ENCODE measurements at places on chromosomes 3 and 15.
A peak's percentile ranks its signal among the peaks of the same experiment; 100 is the strongest.

DNA sequence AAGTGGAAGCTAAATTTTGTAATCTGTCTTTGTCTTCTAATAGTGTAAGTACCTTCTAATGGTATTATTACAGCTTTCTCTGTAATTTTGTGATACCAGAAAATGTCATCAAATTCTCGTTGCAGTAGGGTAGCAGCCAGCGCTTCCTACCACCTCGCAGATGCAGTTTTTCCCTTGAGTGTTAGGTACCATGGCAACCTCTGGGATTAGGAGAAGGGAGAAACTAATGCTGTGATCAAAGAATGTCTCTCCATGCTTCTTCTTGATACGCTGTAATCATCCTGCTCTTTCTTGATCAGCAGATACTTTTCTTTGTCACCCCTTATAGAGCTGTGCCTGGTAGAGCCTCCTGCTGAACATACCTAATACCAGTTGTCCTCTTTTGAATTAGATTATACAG lies 27.7 kb downstream of the SRP14 start:
- DNase-seq = no peak

- DNase-seq = no peak
Observed at GRCh38 chr3:177778633-177779032, 581.4 kb upstream of the TBL1XR1 start.

DNA sequence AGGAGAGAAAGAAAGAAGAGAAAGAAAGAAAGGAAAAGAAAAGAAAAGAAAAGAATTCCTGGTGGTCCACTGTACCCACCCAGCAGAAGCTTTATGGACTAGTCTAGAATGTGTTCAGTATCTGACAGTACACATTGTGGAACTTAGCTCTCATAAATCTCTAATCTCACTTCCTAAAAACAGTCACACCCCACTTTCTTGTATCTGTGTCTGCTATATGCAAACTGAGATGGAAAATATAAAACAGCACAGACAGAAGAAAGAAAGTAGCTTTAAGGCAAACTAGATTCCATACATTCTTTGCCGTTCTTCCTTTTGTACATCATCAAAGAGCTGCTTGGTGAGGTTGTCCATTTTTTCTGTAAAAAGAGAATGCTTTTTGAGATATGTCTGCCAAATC lies 41.1 kb upstream of the GNB5 start:
- DNase-seq = no peak

DNA sequence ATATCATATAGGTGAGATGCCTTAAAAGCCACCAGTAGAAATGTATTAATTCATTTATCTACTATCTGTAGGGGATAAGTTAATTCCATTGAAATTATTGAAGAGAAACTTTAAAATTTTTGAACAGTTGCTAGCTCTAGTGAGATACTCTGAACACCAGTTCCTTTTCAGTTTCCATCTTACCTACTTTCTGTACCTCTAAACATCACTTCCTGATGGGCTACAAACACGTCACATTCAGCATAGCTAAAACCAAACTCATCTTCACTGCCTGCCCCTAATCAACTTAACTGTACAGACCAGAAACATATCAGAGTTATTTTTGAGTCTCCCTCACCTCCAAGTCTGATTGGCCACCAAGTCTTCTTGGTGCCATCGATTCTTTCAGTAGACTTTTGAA lies 88.9 kb downstream of the FEZF2 start:
- no peak for DNase-seq

- no peak for DNase-seq
Observed at GRCh38 chr3:162970292-162970691, 1473.7 kb downstream of the OTOL1 start.

DNA sequence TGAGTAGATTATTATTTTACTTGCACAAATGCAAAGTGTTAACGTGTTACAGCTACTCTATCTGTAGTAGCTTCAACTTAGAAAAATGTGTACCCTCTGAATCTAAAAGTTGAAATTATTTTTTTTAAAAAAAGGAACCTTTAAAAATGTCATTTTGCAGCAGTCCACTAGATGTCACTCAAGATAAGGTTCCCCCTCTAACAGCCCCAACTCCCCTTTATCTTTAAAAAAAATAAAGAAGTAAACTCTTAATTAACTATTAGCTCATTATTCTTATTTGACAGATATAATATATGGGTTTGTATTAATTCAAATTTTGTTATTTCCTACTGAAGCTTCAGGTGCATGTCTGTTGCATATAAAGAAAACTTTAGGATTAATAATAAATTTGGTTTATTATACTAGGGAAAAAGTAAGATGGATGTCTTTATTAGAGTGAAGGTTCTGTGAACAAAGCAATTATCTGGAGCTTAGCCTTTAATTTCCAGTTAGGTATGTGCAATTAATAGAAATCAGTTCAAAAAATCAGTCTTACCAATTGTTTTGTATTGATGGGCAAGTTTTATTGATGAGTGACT lies 288.5 kb downstream of the VGLL3 start:
- no peak for DNase-seq

GRCh38 chr3:125125821-125126245 lies 70.0 kb upstream of the HEG1 start:
- peak; percentile 58 for DNase-seq

DNA sequence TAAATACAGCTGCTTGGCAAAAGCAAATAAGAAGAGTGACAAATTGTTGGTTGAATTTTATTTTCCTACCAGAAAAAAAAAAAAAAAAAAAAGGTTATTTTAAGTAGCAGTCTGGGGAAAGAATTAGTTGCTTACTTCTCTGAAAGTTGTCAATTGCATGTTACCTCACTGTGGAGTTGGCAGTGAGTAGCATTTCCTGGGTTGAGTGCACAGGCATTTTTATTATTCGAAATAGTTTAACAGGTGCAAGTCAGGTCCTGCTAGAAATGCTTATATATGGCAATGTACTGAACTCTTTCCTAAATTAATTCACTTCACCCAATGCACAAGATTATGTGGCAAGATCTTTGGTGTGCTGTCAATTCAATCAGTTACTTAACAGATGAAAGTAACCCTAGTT lies 680.6 kb downstream of the EPHA3 start:
- DNase-seq = no peak

DNA sequence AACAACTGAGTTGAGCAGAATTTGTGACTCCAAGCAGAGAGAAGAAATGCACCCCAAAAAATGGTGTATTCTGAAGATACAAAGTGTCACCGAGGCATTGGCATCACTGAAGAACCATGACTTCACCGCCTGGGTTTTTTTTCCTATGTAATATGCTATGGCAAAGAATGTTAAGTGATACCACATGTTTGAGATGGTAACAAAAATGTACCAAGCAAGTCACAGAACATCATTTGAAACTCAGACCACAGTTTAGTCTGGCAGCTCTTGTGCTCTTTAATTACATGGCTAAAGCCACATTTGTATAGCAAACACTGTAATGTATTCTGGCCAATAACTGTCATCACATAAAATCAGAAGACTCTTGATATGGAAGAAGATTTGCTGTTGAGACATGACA lies 323.5 kb downstream of the ULK4 start:
- no peak for DNase-seq

DNA sequence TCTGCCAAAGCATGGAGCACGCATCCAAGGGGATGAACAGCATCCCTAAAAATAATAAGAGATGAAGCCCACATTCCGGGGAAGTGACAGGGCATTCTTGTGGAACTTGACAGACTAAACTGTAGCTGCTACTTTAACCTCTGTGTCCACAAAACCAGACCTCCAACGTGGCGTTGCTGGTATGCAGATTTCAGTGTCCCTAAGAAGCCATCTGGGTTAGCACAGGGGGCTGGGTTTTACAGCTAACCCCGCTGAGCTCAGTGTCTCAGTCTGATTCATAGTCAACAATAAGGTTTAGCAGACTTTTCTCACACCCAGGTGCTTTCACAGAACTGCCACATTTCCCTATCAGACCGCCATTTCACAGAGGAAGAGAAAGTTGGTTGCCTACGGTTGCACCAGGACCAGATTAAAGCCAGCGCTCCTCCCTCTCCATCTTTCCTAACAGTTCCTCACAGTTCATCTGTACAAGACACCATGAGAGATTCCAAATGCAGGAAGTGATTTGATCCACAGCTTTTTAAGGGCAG lies 61.6 kb upstream of the CTDSPL start:
- DNase-seq = no peak

- no peak for DNase-seq
Observed at GRCh38 chr3:31798840-31799239, 182.2 kb downstream of the OSBPL10 start.

- DNase-seq = peak; percentile 41
Observed at GRCh38 chr3:62604298-62604697, 230.9 kb upstream of the FEZF2 start.

- DNase-seq = no peak
Observed at GRCh38 chr3:4313606-4314293, 10.6 kb downstream of the SETMAR start.

- no peak for DNase-seq
Observed at GRCh38 chr3:157029365-157029790, 130.6 kb downstream of the CCNL1 start.

DNA sequence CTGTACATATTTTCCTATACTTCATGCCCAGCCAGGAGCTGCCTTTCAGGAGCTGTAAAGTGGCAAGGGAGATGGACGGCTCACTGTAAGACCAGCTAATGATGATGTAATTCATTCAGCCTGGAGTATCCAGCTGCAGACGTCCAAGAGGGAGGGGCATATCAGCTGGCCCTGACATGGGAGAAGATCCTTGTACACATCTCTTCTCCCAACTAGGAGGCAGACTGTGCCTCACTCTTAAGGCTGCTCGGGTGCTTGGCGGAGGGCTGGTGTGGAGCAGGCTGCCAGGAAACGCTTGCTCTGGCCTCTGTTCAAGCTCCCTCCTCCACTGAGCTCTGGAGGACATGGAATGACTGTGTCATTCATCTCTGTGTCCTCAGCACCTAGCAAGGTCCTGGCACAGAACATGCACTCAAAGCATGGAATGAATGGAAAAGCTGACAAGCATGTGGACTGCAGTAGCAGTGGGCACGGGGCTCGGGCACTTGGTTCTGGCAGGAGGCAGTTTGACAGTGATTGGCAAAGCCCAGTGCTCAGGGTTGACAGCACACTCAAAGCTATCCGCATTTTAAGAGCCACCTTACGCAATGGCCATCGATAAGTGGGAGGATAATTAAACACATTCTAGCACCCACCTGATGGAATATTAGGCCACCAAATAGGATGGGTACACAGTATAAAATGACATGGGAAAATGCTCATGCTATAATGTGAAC lies 72.4 kb downstream of the TBC1D2B start:
- peak; percentile 20 for DNase-seq

DNA sequence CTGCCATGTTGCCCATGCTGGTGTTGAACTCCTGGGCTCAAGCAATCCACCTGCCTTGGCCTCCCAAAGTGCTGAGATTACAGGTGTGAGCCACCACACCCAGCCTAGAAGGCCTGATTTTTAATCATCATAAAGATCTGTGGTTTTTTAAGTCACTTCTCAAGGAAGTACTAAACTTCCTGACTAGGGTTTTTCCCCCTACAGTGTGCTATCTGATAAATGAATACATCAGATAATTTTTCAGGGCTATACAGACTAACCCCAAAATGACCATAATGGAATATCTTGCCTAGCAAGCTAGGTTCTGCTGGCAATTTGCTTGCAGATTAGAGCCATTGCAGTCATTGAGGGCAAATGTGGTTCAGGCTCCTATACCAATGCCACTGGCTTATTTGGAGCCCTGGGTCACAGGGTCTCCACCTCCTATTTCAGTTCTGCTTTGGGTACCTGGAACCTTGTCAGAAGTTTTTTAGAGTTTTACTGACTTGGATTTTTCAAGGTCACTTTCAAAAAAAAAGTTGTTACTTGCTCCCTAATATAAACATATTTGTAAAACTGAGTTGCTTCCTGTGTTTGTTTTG lies 80.8 kb downstream of the SLC49A4 start:
- DNase-seq = no peak

DNA sequence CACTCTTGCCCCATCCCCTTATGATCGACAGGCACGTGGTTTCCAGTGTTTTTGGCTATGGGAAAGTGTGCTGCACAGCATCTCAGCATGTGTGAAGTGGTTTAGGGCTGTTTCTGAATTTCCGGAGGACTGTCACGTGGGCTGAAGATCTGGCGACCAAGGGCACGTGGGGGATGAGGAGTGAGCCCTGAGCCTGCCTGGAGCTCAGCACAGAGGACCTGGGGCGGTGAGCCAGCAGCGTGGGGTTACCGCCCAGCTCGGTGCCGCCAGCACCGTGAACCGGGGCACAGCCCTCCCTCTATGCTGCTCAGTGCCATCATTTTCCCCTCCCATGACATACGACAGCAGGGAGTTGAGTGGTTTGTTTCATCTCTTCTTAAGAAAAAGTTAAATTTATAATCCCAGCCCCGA lies 150.2 kb downstream of the DNAJB8 start:
- DNase-seq = no peak

- no peak for DNase-seq
Observed at GRCh38 chr15:67777773-67778172, 47.5 kb upstream of the SKOR1 start.

DNA sequence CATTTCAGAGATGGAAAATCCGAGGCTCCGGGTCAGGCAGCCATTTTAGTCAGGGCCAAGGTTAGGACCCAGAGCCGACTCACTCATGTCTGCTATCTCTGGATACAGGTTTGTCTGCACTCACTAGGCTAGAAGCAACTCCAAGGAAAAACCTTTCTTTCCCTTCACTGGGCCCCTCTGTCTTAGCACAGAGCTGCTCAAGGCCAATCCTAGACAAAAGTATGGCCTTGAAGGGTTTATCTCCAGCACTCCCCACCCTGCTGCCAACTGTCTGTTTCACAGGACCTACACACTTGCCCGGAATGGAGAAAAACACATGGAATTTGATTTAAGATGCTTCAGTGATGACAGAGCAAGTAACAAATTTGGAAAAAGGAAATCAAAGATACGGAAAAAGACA lies 25.6 kb downstream of the ACAN start:
- no peak for DNase-seq

DNA sequence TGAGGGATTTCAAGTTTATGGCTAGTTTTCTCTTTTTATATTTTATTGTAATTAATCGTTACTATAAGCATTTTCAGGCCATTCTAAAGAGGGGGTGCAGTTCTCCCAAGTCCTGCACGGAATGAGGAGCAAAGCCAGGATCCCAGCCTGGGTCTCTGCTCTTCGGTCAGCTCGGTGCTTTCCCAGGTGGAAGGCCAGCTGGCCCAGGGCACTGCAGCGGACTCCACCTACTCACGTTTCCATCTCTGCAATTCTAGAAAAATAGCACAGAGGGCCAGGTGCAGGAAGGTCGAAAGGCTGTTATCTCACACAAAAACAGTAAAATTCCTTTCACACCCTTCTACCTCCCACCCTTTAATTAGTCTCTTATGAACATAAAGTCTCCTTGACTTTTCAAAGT lies 59.5 kb upstream of the HES1 start:
- no peak for DNase-seq

DNA sequence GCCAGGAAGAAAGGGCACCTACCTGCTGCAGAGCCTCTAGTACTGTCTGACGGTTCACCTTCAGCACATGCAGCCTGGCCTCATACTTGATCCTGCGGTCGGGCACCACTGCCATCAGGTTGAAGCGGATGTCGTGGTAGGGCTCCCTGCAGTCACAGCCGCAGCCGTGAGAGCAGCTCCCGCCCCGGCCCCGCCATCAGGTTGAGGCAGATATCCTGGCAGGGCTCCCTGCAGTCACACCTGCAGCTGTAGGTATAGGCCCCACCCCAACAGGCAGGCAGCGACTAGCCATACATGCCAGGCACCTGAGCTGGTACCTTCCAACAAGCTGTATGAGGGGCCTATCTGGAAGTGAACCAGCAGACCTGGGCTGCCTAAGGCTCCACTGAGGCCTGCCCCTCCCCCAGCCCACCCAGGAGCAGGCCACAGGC lies 38.7 kb downstream of the SEMA3G start:
- DNase-seq = no peak
